ENCODE measurements at places on chromosomes 6 and 20.
A peak's percentile ranks its signal among the peaks of the same experiment; 100 is the strongest.

GRCh38 chr6:127069659-127070279 is 48.7 kb upstream of the RSPO3 start:
- no peak for DNase-seq

GRCh38 chr6:17116117-17116440 is 14.2 kb downstream of the STMND1 start:
- DNase-seq, result no peak

DNA sequence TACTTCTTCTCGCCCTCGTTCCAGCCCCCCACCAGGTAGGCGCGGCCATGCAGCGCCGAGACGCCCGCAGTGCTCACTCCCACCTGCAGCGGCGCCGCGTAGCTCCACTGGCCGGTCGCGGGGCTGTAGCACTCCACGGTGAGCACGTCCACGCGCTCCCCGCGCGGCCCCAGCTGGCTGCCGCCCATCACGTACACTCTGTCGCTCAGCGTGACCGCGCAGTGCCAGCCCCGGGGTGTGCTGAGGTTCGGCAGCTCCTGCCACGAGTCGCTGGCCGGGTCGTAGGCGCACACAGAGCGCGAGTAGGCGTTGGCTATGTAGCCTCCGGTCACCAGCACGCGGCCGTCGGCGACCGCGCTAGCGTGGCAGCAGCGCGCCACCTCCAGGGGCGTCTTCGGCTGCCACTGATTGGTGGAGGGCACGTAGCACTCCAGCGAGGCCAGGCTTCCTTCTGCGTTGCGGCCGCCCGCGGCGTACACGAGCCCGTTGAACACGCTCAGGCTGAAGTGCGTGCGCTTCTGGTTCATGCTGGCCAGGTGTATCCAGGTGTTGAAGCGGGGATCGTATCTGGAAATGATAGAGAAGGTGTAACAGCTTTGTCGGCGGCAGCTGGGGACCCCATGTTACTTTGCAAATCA is 13.7 kb downstream of the KLHL31 start:
- peak; percentile 21 for DNase-seq

DNA sequence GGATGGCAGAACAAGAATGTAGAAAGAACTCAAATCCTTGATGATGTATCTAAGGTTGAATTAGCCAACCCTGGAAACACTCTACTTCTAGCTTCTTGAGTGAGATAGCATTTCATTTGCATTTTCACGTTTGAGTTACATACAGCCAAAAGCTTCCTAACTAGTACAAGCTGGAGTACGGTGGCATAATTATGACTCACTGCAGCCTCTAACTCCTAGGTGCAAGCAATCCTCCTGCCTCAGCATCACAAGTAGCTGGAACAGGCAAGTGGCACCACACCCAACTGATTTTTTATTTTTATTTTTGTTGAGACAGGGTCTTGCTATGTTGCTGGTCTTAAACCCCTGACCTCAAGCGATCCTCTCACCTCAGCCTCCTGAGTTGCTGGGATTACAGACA is 36.5 kb upstream of the STK35 start:
- DNase-seq, result no peak

- DNase-seq, result no peak
Measured at GRCh38 chr20:48826069-48826468, 1.7 kb downstream of the PREX1 start.

DNA sequence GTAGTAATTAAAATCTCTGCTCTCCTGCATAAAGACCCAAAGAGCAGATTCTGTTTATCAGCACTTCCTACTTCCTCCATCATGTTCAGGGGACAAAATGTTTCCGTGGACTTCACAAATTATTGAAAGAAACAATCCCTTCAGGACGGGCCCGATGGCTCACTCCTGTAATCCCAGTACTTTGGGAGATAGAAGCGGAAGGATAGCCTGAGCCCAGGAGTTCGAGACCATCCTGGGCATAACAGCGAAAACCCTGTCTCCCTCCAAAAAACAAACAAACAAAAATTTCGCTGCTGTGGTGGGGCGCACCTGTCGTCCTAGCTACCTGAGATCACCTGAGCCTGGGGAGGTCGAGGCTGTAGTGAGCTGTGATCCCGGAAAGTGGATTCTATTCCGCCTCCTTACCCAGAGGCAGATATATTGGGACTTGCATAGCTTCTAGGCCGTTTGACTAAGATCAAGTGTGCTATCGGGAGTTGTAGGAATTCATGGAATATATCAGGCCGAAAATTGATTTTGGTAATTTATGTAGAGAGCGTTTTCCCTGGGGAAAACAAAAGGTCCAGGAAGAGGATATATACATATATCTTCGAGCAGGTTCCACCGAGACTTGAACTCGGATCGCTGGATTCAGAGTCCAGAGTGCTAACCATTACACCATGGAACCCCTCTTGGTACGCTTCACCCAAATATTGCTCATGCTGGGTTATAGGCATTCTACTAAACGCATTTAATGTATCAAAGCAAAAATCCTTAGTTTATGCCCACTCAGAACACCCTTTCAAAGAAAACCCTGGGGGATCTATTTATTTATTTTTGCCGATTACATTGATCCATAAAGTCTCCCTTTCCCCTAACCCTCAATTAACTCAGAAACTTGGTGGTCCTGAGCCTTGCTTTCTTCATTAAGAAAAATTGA is 74.5 kb upstream of the ZNF184 start:
- DNase-seq, result no peak

GRCh38 chr6:15410126-15410391 is 164.2 kb downstream of the JARID2 start:
- DNase-seq, result no peak

DNA sequence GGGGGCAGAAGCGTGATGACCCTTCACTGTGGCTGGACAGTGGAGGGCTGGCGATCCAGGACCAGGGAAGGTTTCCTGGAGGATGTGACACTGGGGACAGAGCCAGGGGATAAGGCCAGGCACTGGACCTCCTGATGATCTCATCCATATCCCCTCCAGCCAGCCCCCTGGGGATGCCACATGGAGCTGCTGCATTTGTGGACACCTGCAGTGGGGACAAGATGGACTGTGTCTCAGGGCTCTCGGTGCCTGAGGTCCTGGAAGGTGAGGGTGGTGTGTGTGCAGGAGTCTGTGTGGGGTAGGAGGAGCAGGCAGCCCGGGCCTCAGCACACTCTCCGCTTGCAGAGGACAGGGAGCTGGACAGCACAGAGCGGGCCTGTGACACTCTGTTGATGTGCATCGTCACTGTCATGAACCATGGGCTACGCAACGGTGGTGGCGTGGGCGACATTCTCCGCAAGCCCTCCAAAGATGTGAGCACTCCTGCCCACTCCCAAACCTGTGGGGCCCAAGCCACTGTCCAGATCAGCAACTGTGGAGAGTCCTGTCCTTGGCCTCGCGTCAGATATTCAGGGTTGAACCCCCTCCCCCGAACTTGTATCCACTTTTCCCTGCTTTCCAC is 19.9 kb downstream of the UQCC2 start:
- no peak for DNase-seq

- DNase-seq, result no peak
Measured at GRCh38 chr6:33737267-33738026, 9.3 kb downstream of the IP6K3 start.

DNA sequence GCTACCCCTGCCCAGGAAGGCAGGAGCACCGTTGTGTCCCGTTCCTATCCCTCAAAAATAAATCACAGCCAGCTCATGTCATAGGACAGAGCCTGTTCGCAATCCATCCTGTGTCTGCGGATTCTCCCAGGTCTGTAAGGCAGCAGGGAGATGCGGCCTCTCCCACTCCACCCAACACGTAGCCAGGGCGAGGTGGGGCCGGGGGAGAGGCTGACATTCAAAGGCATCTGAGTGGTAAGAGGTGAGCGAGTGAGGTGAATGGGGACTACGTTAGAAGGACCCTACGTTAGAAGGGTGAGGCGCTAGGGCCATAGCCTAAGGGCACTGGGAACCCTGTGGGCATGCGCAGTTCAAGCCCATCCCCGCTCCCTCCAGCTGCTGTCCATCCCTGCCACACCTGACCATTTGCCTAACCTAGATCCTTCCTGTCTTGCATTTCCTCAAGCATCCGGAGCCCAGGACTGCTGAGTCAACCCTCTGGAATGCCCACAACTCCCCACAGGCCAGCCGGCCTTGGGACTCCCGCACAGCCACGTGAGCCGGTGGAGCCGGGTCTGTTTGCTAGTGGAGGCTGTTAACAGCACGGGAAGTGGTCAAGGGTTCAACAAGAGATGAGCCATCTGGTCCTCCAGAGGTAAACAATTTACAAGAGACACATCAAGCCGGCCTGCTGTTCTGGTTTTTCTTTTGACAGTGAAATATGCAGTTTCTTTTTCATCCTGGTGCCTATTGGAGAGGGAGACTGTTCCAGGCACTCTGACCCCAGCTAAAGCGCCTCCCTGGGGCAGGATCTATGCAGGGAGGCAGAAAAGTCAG is 45.9 kb downstream of the RIPOR3 start:
- DNase-seq, result peak; percentile 38

DNA sequence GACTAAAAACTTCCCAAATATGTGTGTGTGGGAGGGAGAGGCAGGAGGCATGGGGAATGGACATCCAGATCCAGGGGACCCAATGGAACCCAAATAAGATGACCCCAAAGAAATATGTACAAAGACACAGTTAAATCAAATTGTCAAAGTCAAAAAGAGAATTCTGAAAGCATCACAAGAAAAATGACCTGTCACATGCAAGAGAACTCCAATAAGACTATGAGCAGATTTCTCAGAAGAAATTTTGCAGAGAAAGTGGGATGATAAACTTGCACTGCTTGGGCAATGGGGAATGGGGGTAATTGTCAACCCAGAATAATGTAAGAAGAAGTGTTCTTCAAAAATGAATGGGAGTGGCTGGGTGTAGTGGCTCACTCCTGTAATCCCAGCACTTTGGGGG is 59.5 kb upstream of the PLN start:
- DNase-seq, result no peak

DNA sequence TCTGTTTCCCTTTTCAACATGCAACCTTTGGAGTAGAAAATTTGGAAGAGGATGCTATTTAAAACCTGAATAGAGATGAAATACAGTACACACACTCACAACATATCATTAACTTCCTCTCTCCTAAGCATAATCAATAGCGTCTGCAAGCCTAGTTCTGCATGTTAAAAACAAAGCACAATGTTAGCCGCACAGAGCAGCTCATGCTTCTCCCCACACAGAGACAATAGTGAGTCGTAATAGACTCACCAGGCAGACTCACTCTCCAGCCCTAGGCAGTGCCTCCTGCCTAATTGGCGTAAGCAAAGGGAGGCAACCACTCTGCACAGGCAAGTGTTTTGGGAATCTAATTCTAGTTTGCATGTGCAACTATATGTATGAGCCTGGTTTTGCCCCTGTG is 45.8 kb upstream of the ARID1B start:
- DNase-seq, result no peak

DNA sequence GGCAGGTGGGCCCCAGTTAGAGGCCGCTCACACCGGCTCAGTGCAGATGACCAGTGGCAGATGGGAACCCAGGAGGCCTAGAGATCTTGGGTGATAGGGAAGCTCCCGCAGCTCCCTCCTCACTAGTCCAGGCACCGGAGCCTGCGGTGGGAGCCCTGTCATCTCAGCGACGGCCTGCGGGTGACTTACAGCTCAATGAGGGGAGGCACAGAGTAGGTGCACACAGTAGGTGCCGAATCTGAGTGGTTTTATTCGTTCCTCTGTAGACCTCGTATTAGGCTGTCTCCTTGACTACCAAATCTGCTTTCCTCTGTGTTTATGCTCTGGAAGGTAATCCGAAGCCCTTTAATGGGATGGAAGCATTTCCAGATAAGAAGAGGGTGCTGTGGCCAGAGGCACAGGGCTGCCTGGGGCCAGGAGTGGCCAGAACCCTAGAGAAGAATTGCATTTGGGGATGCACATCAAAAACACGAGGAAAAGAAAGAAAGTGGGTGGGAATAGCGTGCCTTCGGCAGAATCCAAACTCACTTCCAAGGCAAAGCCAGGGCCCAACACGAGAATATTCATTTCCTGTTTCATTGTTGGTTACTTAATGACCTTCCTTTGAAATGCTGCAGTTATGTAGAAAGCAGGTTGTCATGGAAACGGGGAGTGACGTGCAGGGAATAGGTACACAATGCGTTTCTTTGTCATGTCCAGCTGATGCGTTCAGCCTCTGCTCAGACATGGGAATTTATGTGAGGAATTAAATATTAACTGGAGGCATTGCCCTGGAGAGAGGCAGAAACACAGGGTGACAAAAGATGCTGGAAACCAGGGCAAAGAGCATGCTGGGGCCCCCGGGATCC is 24.7 kb downstream of the MYT1 start:
- peak; percentile 9 for DNase-seq

GRCh38 chr6:159098636-159099106 is 53.9 kb upstream of the TAGAP start:
- no peak for DNase-seq

- DNase-seq, result no peak
Measured at GRCh38 chr6:90631046-90631445, 44.2 kb upstream of the MAP3K7 start.

GRCh38 chr6:41700463-41701347 is 34.7 kb downstream of the TFEB start:
- no peak for DNase-seq

DNA sequence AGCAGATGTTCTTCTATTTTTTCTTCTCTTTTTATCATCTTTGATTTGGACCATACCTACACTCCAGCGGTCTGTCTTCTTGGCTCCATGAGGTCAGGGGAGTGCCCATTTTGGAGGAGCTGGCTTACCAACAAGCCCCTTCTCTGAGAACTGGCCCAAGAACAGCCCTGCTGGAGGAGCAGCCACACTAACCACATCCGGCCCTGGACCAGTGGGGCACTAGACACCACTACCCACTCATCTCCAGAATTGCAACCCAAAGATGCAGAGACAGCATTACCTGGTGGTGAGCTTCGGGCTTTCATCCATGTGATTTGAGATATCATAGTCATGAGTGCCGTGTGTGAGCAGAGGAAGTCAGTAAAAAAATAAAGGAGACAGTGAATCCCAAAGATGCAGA is 599.4 kb upstream of the CDH4 start:
- no peak for DNase-seq

DNA sequence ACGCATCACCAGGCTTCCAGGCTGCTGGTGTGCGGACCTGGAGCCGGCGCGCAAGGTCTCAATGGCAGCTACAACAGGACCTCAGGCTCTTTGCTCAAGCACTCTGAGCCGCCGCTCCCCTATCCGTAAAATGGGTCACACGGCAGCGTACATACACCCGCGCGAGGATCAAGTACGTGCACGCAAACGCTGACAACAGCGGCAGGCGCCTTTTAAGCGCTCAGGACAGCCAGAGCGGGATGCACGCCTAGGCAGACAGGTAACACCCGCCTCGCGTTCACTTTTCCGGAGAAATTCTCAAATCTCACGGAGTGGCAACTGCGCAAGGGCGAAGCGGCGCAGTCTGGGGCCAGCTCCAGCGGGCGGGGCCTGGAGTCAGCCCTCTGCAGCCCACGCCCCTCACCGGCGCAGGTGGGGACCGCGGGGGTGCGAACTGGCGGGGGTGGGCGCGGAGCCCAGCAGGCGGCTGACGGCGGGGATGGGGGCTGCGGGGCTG is 535 bp downstream of the EXOC2 start:
- no peak for DNase-seq

DNA sequence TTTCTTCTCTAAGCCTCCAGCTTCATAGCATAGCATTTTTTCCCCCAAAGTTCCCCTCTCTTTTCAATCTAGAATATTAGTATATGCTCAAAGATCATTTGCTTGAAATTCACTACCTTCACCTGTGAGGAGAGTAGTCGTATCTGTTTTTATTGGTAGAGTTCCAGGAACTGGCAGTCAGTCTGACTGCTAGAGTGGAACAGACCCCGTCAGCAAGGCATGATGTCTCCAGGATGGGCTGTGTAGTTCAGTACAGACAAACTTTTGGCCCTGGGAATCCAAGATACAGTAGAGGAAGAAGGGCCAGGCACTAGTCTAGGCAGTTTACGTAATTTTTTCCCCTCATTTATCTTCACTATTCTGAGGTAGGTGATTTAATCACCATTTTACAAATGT is 29.1 kb downstream of the RALY start:
- no peak for DNase-seq

- DNase-seq, result peak; percentile 23
Measured at GRCh38 chr6:75436869-75437268, 56.7 kb downstream of the FILIP1 start.

Measured in tibial nerve (tissue), 4 donors.